ENCODE measurements at places on chromosomes 3 and 15.

- DNase-seq = no peak
Measured at GRCh38 chr3:141740349-141740748, 2.3 kb downstream of the RNF7 start.

GRCh38 chr15:71471347-71471746 lies 339.0 kb upstream of the NR2E3 start:
- no peak for DNase-seq

DNA sequence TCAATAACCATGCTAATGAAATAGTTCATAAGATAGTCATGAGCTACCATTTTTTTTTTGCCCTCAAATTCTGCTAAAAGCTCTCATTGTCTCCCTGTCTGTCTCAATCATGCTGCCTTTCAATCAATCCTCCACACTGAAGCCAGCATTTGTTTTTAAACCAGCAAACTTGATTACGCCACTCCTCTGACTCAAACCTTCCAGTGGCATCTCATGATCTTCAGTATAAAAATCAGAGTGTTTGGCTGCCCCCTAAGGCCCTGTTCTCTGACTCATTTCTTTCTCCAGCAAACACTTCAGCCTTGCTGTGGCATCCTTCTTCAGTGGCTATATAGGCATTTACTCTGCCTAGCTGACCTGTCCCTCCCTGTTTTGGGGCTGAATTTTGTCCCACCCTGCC lies 36.0 kb upstream of the EOMES start:
- DNase-seq = no peak

DNA sequence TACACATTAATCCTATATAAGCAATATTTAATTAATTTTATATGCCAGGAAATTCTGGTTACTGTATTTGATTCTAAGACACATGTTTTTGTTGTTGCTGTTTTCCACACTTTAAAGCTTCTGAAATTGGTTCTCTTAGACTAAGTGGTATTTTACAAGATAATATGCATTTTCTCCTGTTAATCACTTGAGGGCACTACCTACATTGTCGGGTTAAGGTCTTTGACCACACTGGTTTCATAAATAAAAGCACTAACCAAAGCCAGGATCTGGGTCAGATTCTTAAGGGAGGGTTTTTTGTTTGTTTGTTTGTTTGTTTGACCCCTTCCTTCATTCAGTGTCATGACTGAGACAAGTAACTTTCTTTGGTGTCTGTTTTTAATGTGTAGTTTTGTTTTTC lies 590.2 kb downstream of the RBMS3 start:
- no peak for DNase-seq
